ENCODE measurements at places on chromosomes 5 and 9.

- DNase-seq, result no peak
Observed at GRCh38 chr9:8633784-8634183, 834.2 kb upstream of the DMAC1 start.

GRCh38 chr5:110304176-110304575 is 422.3 kb downstream of the TMEM232 start:
- no peak for DNase-seq

- no peak for DNase-seq
Observed at GRCh38 chr5:177448244-177448950, 1.8 kb downstream of the PRR7 start.

DNA sequence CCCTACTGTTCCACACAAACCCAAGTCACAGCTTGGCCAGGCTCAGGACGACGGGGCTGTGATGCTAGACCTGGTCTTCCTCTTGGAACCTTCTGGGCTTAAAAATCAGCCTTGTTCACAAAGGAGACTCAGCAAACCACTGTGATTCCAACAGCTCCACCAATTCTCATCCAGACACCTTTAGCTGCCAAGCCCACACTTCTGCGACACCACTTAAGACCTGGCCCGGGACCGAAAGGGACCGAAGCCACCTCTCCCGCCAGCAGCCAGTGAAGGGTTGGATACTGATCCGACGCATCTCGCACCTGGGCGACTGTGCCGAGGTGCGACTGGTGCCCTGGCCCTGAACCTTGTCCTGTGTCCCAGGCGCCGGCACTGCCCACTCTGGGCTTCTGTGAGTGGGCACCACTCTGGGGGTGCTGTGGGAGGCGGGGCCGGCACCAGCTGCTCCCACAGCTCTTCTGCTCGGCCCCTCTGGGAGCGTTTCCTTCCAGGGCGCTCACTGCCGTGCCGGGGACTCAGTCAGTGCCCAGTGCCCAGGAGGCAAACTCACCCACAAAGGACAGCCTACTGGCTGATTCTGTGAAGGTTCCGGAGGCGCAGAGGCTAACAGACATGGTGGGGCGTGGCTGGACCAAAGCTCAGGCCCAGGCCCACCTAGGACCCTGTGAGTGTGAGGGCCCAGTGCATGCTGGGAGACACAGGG is 50.9 kb downstream of the EXD3 start:
- DNase-seq, result no peak

- DNase-seq, result no peak
Observed at GRCh38 chr5:24555229-24555628, 89.5 kb downstream of the CDH10 start.

- DNase-seq, result no peak
Observed at GRCh38 chr5:133845271-133845670, 123.2 kb downstream of the C5orf15 start.

DNA sequence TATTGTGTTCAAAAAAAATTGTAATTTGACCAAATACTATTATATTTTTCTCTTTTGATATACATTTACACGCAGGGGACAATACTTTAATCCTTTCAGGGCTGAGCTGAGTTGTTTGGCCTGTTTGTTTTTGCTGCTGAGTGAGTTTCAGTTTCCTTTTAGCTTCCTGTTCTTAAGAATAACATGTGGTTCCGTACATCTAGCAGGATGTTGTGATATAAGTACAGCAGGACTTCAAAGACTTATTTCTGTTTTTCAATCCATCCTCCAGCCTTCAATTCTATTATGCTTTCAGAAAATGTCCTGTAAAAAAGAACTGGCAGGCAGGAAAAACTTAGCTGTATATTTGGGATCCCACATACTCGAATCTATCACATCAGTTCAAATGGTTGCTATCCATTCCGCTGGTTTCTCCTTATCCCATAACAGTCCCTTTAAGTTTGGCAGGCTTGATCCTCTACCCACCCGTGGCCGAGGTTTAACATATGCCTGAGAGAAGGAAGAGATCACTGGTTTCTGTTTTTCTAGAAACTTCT is 1037.3 kb upstream of the ACO1 start:
- DNase-seq, result no peak

DNA sequence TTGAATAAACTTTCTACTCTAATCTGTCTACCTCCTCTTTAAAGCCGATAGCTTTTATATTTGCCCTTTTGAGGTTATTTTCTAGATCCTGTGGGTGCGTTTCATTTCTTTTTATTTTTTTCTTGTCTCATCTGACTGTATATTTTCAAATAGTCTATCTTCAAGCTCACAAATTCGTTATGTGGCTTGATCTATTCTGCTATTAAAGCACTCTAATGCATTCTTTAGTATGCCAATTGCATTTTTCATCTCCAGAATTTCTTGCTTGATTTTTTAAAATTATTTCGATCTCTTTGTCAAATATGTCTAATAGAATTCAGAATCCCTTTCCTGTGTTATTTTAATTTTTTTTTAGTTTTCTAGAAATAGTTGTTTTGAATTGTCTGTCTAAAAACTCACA is 172.4 kb downstream of the CYLC2 start:
- DNase-seq, result no peak

- DNase-seq, result no peak
Observed at GRCh38 chr5:125267636-125268248, 521.3 kb upstream of the ZNF608 start.

DNA sequence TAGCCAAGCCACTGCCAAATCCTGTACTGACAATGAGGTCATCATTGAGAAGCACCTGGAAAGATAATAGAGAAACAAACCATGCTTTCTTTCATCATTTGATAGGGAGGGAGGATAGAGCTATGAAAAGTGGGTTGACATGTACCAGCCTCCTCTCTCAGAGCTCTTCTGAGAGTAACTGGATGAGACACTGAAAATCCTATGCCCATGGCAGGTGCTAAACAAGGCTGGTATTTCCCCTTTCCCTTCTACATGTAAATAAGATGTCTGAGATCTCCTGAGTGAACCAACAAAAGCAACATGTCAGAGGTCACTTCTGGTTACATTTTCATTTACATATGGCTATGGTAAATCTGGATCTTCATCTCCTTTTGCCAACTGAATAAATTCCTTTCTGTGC is 45.3 kb upstream of the TRAF1 start:
- no peak for DNase-seq

GRCh38 chr9:16342246-16343020 is 528.0 kb downstream of the BNC2 start:
- DNase-seq, result no peak

- no peak for DNase-seq
Observed at GRCh38 chr9:115098226-115098965, 19.6 kb downstream of the TNC start.

GRCh38 chr5:109690242-109690974 is 681 bp downstream of the MAN2A1 start:
- DNase-seq, result peak; percentile 61

- no peak for DNase-seq
Observed at GRCh38 chr9:123493627-123494026, 137.6 kb downstream of the CRB2 start.

GRCh38 chr9:6686396-6686795 is 40.9 kb upstream of the GLDC start:
- DNase-seq, result no peak

- DNase-seq, result no peak
Observed at GRCh38 chr5:746258-746761, 38.2 kb downstream of the ZDHHC11B start.

GRCh38 chr5:109411627-109412026 is 1.9 kb upstream of the PJA2 start:
- DNase-seq, result no peak

- DNase-seq, result no peak
Observed at GRCh38 chr5:178225174-178225573, 7.4 kb downstream of the PHYKPL start.

DNA sequence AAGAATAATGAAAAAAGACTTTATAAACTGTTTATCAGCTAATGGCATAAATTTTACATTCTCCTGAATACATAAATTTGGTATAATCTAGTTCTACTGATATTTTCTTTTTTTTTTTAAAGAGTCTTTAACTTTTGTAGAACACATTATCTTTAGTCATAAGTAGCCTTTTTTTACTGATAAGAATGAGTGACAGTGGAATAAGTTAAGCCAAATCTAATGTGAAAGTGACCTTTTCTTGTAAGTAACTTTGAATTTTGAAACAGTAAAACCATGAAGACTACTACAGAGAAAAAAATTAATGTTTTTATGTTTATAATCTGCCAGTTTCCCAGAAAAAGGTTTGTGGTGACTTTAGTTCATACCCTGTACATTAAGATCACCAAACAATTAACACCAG is 13.7 kb downstream of the CEP78 start:
- DNase-seq, result no peak

DNA sequence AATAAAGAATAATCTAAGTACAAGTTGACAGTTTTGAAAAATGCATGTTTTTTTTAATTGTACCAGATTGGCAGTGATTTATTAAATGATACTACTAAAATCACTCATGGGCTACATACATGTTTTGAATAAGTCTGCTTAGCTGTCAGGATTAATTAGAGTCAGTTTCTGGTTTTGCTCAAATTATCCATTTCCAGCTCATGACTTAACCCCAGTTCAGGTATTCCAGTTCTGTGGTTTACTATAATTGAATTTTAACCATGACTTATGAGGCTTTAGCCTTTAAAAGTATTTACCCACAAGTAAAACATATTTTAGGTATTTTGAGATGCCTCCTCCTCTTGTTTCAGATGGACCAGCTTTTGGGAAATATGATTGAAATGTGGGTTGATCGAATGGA is 17.8 kb upstream of the LRRC70 start:
- DNase-seq, result no peak

GRCh38 chr9:126111556-126111955 is 215.1 kb upstream of the MVB12B start:
- DNase-seq, result no peak

DNA sequence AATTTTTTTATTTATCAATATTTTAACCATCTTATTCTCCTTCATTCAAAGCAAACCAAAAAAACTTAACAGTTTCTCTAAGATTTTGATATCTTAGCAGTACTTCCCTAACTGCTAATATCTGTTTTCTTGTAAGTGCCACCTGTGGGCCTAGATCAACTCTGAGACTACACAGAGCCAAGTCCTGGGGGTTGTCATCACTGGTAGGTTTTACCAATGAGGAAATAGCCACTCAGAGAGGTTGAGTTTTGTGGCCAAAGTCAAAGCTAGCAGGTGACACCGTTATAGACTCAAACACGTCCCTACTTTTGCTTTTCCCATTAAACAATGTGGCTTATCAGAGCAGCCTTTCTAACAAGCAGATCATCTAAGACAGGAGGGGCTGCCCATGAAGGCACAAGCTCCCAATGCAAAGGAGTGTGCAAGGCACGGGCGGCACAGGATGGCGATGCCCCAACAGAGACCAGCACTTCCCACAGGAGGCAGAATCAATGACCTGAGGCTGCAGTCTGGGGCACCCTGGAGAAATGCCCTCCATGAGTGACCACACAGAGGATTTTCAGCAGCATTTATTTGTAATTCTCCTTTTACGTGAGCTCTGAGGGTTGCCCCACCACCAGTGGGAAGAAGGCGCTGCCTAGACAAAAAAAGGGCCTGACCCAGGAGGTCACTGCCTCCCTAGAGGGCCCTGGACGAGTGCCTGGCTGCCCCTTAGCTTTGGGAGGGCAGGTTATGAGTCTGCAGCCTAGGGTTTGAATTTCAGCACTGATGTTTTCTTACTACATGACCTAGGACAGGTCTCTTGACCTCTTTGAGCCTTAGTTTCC is 7.4 kb downstream of the TBC1D2 start:
- no peak for DNase-seq

DNA sequence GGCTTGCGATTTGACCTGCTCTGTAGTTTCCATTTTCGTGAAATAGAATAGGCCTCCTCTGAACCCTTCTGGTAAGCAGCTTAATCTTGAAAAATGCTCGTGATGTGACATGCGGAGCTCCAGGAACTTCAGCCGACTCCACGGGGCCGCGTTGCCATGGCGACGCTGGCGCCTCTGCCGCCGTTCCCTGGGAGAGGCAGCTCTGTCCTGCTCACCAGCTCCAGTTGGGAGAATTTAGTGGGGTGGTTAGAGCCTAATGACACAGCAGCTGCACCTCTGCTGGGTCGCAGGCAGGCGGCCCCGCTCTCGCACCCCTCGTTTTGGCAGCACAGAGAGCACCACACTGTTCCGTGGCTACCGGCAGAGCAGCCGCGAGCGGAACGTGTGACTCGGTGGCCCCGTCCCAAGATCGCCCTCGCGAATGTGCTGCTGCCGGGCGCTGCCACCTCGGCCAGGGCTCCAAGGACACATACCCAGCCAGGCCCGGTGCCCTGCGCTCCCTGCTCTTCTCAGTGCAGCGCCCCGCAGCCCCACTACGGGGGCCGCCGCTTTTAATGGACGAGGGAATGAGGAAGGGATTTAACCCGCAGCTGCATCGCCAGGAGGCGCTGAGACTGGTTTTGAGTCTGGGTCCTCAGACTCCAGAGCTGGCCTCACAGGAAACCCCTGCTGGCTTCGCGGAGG is 131.2 kb upstream of the LMX1B start:
- DNase-seq, result no peak

DNA sequence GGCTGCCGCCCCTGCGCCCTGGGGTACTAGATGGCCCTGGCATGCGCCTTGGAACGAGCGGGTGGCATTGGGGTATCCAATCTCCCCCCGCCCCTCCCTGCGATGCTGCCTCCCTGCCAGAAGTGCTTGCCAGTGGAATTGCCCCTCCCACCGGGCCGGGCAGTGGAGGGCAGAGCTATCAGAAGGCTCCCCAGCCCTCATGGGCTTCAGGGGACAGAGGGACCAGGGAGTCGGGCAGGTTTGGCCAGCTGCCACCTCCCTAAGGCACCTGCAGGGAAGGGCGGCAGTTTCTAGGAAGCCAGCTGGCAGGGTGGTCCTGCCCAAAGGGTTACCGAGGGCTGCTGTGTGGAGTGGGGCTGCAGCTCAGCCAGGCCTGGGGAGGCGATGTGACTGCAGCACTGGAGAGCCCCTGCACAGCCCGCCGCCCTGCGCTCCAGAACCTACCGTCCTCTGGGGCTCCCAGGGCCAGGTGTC is 52.8 kb upstream of the EGFL7 start:
- DNase-seq, result no peak

DNA sequence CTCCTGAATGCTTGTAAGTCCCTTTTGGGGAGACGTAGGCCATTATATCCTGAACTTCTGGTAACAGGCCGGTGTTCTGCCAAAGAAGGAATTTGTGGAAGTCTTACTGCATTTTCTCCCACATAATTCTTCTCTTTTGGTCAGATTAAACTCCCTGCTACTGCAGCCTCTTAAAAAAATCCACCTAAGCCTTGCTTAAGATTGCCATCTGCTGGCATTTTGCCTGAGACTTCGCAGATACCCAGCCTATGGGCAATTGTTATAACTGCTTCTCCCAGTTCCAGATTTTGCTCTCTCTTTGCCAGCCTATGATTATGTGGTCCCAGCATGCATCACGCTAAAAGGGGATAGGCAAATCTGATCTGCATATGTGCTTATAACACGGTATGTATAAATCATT is 391.6 kb upstream of the CHD1 start:
- no peak for DNase-seq

DNA sequence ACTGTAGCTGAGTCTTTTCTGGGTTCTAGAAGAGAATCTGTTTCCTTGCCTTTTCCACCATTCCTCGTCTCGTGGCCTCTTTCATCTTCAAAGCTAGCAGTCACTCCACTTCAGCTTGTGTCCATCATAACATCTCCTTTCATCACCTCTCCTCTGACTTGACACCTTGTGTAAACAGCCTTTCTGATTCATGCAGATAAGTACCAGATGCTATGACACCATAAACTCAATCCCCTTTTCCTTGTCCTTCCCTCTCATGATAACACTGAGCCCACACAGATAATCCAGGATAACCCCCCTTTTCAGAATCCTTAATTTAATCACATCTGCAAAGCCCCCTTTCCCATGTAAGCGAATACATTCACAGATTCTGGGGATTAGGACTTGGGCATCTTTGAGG is 95.5 kb downstream of the SNX24 start:
- no peak for DNase-seq
